NCI-H2081 (cell line): ENCODE measurements at places on chromosomes 3 and 15.

GRCh38 chr3:78116874-78117273 is 1077.0 kb downstream of the ROBO2 start:
- no peak for DNase-seq

DNA sequence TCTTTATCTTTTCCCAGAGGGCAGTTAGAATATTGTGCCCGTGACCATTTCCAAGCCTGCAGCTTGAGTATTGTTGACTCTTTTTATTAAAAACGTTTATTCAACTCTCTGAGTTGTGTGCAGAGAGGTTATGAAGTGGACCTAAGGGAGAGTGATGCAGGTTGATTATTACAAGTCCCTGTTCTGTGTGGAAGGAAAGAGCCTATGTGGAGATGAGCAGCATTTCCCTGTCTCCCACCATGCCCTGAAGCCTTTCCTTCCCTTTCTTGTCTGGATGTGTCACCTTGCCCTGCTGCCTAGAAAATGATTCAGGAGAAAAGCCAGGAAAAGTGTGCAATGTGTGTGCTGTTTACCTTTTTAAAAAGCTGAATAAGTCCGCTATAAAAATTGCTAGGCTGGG is 19.4 kb downstream of the ZPLD1 start:
- no peak for DNase-seq

GRCh38 chr3:37030588-37030987 is 37.3 kb downstream of the MLH1 start:
- DNase-seq = no peak

DNA sequence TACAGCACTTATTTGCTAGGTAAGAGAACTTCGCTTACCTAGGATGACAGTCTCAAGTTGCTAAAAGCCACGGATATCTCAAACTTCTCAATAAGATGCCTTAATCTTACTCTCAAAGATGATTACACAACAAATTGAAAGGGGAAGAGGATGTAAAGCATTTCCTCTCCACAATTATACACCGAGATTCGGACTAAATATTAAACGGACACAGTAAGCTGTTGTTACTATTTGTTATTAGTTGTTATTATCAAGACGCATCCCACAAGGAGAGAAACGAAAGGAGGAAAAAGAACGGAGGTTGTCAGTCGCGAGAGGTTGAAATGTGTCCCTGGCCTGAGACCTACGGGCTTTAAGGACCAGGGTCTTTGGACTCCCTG is 660 bp downstream of the ZNF106 start:
- no peak for DNase-seq

DNA sequence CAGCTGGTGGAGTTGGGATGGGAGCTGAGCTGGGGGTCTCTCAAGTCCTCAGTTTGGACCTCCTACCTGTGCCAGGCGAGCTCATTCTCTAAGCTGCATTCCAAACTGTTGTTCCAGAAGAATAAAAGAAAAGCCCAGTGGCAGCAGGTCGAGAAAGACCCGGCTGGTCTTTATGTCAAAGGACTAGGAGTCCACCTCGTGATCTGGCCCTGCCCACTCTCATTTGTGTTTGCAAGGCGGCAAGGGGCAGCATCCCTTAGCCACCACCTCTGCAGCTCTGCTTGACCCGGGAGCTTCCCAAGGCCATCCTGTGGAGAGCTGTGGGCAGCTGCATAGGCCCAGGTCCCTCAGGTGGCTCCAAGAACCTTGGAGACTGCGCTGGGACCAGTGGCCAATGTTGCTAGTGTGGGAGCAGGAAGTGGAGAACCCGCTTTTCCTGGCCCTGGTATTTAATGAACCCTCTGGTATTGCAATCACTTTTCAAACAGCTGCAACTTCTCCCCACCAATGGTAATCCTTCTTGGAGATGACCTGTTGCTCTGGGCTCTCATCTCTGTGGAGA is 30.9 kb downstream of the KY start:
- no peak for DNase-seq

- no peak for DNase-seq
Observed at GRCh38 chr3:44678480-44679116, 30.1 kb downstream of the ZNF35 start.

DNA sequence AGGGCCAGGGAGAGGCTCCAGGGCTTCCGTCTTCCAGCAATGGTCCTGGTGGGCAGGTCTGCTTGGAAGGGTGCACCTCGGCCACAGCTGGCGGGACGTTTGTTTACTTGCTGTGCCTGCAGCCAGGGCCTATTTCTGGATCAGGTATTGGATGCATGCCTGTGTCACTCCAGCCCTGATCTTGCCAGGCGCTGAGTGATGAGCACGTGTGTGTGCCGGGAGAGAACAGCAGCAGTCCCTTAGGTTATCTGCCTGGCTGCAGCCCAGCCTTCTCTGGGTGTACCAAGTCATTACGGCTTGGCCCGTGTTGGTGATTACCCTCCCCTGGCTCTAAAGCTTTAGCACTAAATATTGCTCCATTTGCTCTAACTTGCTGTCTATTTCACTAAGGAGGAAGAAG is 14.9 kb downstream of the CCDC32 start:
- peak; percentile 64 for DNase-seq

GRCh38 chr15:85312929-85313331 is 67.5 kb upstream of the AKAP13 start:
- no peak for DNase-seq

DNA sequence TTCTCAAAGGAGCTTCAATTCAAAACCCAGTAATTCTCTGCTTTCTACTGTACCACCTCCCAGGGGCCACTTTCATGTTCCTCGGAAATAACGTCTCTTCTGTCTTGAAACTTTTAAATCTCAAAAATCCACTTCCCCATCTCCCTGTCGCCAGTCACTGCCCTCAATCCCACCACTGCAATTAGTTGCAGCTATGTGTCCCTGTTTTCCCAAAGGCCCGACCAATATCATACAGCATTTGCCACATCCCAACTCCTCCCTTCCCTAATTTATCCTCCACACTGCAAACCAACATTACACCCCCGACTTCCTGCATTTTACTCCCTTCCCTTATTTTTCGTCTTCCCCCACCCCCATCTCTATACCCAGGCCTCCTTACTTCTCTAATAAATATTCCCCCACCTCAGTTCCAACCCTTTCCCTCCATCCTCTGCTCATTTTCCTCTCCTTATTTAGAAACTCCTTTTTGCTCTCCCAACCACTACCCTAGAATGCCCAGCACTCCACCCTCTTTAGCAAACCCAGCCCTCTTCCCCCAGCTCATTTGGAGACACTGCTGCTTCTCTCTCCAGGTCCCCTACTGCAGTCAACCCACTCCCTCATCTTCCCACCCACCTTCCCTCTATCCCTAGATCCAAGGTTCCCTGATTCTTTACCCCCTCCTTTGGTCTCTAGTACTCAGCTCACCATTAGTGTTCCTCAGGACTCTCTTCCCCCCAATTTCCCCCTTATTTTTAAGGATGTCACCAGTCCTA is 1.1 kb downstream of the NPTN start:
- DNase-seq = peak; percentile 9

DNA sequence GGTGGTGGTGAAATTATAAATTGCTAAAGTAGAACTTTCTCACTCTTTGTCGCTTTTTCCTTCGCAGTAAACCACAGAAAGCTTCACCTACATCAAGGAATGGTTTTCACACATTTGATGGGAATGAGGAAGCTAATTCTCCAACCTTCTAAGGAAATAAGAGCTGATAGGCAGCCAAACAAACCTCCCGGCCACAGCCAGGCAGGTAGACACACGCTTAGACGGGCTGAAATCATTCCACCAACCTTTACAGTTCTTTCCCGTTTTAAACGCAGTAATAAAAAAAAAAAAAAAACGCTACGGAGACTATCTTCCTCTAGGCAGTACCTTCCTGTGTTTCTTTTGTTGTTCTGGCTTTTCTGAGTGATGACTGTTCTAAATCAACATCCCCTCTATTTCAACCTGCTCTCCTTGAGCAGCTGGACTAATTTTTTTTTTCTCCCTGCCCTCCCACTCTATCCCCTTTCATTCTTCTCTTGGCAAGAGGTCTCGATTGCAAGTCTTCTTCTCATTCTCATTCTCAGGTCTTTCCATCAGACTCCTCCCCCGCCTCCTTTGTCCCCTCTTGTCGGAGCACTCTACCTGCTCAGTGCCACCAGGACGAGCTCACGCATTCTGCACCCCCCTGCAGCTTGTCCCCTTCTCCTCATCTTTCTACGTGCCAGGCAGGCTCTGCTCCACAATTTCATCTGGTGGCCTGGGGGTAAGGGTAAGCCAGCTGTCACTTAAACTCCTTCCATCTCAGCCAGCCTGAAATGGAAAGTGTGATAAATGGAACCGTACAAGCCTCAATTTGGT is 391.1 kb upstream of the MDFIC2 start:
- no peak for DNase-seq

GRCh38 chr15:58604455-58604923 is 145.0 kb downstream of the ADAM10 start:
- DNase-seq = no peak

- no peak for DNase-seq
Observed at GRCh38 chr3:177284383-177284881, 87.2 kb upstream of the TBL1XR1 start.
